ENCODE measurements at places on chromosomes 1 and 21.

DNA sequence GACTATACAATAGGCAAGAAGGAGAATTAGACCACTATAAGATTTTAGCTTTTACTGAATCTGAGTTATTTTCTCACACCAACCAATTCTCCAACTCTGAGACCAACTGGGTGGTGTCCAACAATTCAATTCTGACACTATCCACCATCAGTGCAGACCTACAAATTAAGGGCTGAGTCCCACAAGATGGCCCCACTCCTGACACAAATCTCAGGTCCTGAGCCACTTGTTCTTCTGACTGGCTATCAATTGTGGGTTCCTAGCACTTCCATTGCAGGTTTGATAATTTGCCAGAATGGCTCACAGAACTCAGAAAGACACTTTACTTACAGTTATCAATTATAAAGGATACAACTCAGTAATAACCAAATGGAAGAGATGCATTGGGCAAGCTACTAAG lies 6.7 kb downstream of the ERO1B start:
- no peak for DNase-seq

- DNase-seq, result no peak
Measured at GRCh38 chr1:65308781-65309303, 501 bp upstream of the DNAJC6 start.

GRCh38 chr21:38913893-38914527 lies 108.3 kb downstream of the ETS2 start:
- no peak for DNase-seq

- no peak for DNase-seq
Measured at GRCh38 chr1:204578867-204579664, 62.9 kb downstream of the MDM4 start.

DNA sequence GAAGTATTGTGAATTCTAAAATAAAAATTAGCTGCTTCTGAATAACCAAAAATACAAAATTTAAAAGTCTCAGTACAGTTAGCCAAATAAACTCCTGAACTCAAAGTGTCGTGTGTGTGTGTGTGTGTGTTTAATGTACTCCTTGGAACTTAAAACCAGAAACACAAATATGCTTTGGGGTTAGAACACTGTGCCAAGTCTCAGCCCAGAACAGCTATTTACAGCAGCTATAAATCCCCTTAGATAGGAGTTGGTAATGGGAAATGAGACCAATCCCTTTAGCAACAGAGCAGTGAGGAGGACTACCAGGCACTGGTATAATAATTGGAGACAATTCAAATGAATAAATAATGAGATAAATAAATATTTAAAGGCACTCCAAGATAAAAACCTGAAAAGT lies 83.1 kb downstream of the PATJ start:
- no peak for DNase-seq

GRCh38 chr1:2098839-2099785 lies 48.9 kb downstream of the PRKCZ start:
- no peak for DNase-seq

DNA sequence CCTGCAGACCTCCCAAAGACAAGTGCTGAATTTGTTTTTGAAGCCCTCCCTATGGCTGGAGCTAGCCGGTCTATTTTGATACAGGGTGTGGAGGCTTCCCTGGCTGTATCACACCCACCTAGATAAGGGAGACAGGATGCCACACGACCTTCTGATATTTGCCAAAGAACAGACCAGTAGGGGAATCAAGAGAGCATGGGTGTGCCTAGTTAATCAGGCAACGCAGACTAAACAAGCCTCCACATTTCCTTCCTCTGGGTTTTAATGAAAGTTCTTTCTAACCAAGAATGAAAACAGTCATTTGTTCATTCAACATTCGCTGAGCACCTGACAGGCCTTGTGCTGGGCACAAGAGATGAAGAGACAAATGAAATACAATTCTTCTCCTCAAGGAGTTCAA lies 446.8 kb downstream of the PLPP3 start:
- DNase-seq, result no peak

DNA sequence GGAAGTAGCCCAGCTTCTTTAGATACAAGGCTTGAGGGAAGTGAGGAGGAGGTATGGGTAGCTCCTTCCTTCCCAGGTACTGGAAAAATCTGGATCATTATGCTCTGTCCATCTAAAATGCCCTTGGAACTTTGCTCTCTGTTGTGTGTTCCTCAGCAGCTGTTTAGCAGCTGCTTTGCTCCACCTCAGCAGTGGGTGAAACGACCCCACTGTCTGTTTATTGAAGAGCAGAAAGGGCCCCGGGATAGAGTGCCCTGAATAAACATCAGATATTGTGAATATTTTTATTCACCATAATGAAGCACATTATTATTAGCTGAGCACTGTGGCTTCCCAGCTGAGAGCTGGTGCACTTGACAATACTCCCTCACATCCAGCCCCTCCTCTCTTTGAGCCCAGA lies 237.9 kb downstream of the PBX1 start:
- no peak for DNase-seq

GRCh38 chr1:201112173-201112731 lies at the start of gene CACNA1S:
Gene CACNA1S (minus strand): TSS chr1:201112426. CDS start chr1:201112339, 87 bp downstream.
- DNase-seq, result no peak

- DNase-seq, result no peak
Measured at GRCh38 chr1:247491328-247491727, 33.4 kb upstream of the OR2B11 start.

DNA sequence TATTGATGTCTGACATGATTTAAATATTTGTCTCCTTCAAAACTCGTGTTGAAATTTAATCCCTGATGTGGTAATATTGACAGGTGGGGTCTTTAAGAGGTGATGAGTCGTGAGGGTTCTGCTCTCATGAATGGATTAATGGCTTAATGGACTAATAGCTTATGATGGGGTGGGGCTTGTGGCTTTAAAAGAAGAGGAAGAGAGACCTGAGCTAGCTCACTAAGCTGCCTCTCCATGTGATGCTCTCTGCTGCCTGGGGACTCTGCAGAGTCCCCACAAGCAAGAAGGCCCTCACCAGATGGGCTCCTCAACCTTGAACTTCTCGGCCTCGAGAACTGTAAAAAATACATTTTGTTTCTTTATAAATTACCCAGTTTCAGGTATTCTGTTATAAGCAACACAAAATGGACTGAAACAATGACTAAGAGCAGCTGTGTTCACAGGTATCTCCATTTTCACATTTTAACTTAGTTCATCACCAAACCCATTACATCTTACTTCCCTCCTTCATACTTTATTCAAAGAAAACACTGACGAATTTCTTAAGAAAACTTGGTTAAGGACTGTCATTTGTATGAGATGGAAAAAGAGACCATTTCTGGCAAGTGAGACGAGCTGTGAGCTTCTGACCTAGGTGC lies 12.1 kb upstream of the AIM2 start:
- no peak for DNase-seq

DNA sequence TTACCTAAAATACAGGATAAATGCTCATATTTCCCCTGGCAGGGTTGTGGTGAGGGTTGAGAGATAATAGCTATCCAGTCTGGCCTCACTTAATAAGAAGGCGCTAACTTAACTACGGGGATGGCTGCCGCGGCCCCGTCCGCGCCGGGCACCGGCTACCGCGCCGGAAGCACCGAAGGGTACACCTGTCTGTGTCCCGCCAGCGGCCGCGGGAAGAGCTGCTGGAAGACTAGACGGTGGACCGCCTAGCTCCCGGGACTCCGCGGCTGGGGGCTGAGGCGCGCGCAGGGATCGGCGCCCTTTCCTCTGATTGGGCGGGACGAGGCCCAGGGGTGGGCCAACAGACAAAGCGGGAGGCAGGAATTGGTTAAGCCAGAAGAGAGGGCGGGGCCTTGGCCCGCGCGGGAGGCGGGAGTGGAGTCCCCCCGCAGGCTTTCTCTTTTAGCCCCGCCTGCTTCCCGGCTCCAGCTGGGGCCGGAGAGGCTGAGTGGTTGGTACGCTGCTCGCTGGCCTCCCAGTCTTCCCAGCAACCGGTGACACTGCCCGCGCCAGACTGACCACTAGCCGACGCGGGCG lies at the start of gene ZNF672:
Gene ZNF672 (plus strand): TSS at position 444 of the 576 bp plus-strand sequence. CDS start 9,051 bp downstream, outside the sequence.
- DNase-seq, result peak; percentile 82
